ENCODE measurements at places on chromosomes 7 and 10.

DNA sequence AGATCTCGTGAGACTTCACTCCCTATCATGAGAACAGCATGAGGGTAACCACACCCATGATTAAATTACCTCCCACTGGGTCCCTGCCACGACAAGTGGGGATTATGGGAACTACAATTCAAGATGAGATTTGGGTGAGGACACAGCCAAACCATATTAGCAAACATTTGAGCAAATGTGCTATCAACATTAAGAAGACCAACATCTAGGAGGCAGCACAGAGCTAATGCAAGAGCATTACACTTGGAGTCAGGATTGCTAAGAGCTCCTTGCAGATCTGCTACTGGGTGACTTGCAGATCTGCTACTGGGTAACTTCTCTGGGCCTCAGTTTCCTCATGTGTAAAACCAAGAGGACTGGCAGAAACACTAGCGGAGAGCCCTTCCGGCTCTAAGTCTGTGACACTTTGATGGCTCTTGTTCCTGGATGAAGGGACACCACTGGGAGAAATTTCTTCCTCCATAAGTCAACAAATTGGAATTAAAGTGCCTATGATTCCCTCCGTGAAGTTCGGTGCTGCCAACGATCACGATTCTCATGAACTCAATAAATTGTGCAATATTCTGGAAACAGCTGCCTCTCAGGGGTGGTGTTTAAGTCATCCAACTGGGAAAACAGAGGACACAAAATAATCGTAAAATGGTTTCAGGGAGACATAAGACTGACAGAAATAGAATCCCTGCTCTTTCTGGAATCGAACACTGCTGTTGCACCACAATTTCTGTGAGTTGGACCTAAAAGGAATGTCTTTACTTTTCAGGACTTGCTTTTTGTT lies 115.8 kb upstream of the ITGB1 start:
- no peak for DNase-seq

GRCh38 chr10:115214829-115215228 lies 121.7 kb downstream of the ATRNL1 start:
- DNase-seq = no peak

DNA sequence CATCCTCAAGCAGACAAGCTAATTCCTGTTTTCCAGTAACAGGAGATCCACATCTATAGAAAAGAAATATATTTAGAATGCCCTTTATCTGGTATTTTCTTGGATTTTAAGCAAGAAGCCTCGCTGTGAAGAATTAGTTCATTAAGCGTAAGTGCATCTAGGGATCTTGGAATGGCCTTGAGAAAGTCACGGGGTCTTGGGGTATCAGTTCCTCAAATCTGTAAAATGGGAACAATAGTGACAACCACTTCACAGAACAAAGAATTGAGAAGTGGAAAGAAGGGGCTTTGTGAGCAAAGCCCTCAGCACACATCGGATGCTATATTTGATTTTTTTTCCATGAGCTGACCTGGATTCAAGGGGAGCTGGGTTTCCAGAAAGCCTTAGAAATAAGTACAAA lies 32.3 kb upstream of the WDFY4 start:
- DNase-seq = no peak

- DNase-seq = no peak
Measured at GRCh38 chr7:139949629-139950028, 113.1 kb downstream of the PARP12 start.

DNA sequence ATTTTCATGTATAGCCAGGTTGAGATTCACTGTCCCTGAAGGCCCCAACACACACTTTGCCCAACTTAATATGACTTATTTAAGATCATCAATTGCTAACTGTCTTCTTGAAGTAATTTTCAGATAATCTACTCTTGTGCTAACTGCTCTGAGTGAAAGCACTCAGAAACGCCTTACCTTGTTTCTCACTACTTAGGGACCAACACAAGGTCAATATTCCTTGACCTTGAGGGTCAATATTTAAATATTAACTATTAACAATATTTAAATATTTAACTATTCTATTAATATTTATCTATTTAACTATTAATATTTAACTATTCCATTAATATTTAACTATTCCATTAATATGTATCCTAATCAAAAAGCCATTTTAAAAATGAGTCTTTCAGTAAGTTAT lies 26.0 kb upstream of the HNRNPH3 start:
- DNase-seq = no peak

- DNase-seq = no peak
Measured at GRCh38 chr10:96718304-96718990, 1.9 kb downstream of the PIK3AP1 start.

- no peak for DNase-seq
Measured at GRCh38 chr10:67815571-67816059, 22.4 kb downstream of the DNAJC12 start.

GRCh38 chr7:36621396-36621795 lies 102.9 kb downstream of the AOAH start:
- DNase-seq = no peak

GRCh38 chr10:78184851-78185692 lies 151.4 kb downstream of the RPS24 start:
- DNase-seq = no peak

GRCh38 chr7:81066797-81067196 lies 147.9 kb upstream of the SEMA3C start:
- DNase-seq = no peak

GRCh38 chr7:133539016-133539415 lies 286.1 kb downstream of the EXOC4 start:
- no peak for DNase-seq

DNA sequence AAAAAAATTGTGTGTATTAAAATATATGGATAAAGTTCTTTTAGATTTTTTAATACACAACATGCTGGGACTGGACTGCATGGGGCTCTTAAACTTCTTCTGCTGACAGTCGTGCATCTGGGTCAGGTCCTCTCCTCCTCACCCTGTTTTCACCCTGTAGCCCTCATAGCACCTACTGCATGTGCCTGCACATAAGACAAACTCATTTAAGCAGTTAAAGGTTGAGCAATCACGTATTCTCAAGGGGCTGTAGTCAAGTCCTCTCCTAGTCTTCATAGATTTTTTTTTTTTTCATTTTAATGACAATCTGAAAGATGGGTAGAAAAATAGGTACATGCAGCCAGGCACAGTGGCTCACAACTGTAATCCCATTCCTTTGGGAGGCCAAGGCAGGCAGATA lies 23.6 kb upstream of the PDCD4 start:
- DNase-seq = no peak

GRCh38 chr7:64888561-64888900 lies 14.5 kb upstream of the ZNF273 start:
- peak; percentile 30 for DNase-seq

GRCh38 chr7:18515067-18515466 lies 19.5 kb downstream of the HDAC9 start:
- DNase-seq = no peak

GRCh38 chr7:86454753-86455152 lies 189.0 kb upstream of the GRM3 start:
- no peak for DNase-seq

GRCh38 chr7:77426521-77427051 lies 10.4 kb upstream of the GSAP start:
- DNase-seq = no peak

DNA sequence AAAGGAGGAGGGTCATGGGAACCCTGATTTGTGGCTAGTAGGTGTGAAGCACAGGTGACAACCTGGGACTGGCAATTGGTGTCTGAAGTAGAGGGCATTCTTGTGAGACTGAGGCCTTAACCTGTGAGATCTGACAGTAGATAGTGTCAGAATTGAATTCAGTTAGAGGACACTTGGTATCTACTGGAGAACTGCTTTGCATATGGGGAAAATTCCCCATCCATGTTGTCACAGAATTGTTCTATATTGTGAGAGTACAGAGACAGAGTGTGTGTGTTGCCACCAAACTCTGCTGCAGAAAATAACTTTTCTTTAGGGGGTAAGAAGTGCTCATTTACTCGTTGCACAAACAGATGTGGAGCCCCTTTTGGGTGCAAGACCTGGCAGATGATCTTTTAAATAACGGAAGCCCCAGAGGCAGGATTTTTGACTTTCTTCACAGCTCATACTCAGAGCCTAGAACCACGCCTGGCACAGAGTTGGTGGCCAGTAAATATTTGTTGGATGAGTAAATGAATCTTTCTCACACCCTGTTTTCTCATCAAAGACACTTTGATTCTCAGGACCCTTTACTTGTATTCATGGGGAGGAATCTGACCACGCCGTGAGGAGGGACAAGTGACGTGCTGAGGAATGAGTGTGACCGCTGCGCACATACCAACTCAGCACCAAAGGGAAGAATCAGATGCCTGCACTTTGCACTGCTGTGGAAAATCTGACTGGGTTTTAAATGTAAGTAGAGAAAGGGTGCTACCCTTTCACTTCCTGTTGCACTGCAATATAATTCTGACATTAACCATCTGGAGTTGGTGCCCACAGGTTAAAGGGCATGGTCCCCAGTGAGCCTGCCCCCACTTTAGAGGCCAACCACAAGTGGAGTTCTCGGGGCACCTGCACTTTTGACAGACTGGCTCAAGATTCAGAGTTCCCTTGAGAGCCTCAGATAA lies 39.2 kb upstream of the SDHAF3 start:
- no peak for DNase-seq

DNA sequence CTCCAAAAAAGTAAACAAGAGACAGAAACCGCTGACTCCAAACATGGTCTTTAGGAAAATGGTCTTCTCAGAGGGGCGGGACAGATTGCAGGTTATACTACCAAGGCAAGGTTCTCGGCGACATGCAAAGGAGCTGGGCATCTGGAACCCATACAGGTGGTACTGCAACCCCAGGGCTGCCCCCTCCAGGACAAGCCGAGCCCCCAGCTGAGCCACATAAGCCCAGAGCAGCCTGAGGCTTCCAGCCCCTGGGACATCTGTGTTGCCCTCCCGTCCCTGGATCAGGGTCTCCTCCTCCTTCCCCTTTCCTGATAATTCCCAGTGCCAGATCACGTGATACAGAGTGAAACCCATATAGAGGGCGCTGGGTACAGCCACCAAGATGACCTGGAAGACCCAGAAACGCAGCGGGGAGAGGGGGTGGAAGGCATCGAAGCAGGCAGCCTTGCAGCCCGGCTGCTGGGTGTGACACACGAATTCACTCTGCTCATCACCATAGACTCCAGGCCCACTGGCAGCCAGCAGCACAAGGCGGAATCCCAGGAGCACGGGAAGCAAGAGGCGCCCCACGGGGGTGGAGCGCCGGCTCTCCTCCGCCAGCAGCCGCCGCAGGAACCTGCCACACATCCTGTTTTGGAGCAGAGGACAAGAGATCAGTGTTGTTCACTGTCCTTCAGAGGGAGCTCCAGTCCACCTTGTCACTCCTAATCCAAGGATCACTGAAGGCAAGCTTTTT lies at the start of gene GJC3:
Gene GJC3 (minus strand): TSS at position 627 of the 736 bp plus-strand sequence. CDS start 0 bp downstream, at position 627.
- DNase-seq = peak; percentile 66

- no peak for DNase-seq
Measured at GRCh38 chr10:52485462-52485861, 171.4 kb downstream of the DKK1 start.
